ENCODE measurements at places on chromosomes 11 and 22.

GRCh38 chr22:43004362-43005035, 10.4 kb downstream of the PACSIN2 start:
- peak; percentile 56 for DNase-seq

DNA sequence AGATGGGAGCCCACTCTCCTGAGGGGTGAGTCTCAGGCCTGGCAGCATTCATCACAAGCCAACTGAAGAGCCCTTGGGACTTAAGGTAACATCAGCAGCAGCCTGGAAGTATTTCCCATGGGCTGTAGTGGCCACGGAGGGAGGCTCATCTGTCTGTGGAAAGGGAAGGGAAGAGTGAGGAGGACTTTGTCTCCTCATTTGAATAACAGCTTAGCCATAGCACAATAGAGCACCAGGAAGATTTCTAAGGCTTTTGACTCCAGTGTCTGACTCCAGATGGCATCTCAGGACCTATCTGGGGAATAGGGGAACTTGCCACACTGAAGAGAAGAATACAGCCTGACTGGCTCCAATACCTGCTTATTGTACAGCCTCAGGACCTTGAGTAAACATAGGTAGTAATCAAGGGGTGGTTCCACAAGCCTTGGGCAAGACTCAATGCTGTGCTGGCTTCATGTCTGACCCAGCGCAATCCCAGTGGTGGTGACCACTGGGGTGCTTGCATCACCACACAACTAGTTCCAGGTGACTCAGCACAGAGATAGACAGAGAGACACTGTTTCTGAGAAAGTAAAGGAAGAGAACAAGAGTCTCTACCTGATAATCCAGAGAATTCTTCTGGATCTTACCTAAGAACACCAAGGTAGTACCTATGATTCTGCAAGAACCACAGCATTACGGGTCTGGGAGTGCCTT, 510.5 kb upstream of the CCDC179 start:
- no peak for DNase-seq

GRCh38 chr22:39039306-39040126, 1.1 kb upstream of the APOBEC3F start:
- DNase-seq = no peak

DNA sequence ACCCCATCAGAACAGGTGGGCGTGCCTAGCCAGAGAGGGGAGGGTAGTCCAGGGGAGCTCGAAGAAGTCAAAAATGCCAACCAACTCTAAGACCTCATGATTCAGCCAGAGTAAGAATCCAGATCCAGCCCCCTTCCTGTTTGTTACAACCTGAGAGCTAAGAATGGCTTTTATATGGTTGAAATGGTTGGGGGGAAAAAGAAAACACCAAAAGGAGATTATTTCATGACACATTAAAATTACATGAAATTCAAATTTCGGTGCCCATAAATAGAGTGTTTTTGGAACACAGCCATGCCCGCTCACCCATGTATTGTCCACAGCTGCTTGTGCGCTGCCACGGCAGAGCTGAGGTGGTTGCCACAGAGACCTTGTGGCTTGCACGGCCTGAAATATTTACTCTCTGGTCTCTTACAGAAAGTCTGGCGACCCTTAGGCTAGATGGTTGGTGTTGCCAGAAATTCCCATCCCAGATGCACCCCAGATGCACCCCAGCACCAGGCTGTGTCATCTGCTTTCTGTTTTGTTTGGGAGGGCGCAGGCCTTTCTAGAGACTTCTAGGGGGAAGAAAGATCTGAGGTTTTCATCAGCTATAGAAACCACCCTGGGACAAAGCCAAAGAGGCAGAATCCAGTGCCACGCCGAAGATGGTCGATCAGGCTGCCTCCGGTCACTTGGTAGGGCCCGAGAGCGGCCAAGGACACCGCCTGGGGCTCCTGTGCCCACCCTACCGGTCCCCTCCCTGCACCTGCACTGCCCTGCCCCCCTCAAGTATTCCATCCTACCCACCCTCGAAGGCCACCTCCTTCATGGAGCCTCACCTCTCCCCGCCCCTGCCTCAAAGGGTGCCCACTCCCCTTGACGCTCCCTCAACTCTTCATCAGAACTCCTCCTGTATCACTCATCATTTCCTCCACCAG, 80.2 kb downstream of the DSCAML1 start:
- no peak for DNase-seq
